ENCODE measurements at places on chromosomes 13 and 19. TPM values are rescaled to one million over a fixed set of nuclear protein-coding genes. Genes with fewer than 3 reads are reported as not detected.
A peak's percentile ranks its signal among the peaks of the same experiment; 100 is the strongest.

The CGB5 gene
- total RNA-seq: not detected

The IFNL3 gene
- total RNA-seq: not detected

The DACT3 gene
- total RNA-seq: 1.3 TPM

The CYP2A7 gene
- total RNA-seq: not detected

DNA sequence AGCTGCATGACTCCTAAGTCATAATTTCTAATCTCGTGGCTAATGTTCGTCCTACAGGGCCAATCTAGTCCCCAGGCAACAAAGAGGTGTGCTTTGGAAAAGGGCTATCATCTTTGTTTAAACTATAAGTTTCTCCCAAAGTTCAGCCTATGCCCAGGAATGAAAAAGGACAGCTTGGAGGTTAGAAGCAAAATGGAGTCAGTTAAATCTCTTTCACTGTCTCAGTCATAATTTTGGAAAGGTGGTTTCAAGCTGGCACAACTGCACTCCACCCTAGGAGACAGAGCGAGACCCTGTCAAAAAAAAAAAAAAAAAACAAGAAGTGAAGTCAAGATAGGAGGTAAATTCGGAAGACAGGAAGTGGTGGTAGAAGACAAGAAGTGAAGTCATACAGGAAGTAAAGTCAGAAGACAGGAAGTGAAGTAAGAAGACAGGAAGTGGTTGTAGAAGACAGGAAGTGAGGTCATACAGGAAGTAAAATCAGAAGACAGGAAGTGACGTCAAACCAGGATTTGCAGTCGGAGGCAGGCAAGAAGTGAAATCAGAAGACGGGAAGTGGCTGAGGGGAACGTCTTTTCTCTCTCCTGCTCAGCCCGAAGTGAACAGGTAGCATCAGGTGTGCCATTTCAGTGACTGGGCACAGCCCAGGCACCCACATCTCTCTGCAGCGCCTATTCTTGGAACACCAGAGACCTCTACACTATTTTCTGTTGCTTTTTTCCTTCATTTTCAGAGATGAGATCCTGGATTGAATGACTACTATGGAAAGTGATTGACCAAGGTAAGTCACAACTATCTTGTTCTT lies 32.2 kb downstream of the GP6 start:
- no peaks in the 10 kb centered on the region for H3K36me3 ChIP-seq
- peak; percentile 72 for DNase-seq
- H3K4me3 ChIP-seq: peak overlapping the region; percentile 51
- peak overlapping the region; percentile 75 for H3K27ac ChIP-seq

DNA sequence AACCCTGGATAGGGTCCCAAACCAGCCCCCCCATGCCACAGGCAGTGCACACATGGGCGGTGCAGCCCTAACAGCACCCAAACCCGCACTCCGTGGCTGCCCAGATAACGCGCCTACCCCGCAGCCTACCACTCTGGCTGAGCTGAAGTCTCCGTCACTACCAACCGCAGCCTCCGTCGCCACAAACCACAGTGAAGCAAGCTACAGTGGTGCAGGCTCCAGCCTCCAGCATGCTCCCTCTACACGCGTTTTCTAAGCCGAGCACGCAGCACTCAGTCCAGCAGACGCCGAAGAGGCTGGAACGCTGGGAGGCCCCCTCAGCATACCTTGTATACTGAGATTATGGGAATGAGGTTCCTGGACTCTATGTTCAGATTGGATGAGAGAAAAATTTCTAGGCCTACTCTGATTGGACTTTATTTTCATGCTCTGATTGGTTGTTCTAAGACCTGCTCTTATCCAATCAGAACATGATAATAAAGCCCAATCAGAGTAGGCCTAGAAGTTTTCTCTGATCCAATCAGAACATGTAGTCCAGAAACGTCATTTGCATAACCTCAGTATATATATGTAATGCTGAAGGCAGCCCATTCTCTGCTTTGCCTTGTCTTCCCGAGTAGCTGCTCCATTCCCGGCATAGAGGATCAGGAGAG lies 56.7 kb upstream of the C1QTNF9B start:
- no peak for DNase-seq
- H3K4me3 ChIP-seq: no peak overlapping the region
- no peaks in the 10 kb centered on the region for H3K36me3 ChIP-seq
- H3K4me1 ChIP-seq: no peaks in the 10 kb centered on the region
- H3K27ac ChIP-seq: no peak overlapping the region

DNA sequence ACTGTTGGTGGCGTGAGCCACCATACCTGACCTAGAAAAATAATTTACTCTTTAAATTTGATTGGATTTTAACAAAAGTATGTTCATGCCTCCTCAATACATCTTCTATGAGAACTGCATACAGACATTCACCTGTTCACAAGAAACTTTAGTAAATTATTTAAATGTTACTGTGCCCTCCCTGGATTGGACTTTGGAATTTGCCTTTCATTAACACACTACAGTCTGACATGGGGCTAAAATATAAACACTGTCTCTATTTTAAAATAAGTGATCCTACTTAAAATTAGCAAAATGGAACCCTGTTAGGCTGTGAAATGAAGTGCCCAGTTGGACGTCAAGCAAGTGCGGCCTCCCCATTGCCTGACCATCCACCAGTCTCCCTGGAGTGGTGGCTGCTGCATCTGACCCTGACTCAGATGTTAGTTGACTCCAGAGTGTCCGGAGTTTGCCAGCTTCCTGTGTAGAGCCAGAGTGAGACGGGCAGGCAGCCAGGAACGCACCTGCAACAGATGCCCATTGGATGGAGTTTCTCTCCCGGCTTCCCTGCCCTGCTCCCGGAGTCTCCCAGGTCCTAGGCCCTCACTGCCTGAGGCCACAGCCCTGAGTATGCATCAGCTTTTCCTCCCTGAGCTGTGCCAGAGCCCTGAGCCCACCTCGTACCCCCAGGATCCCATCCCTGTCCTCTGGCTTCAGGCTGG lies 45.9 kb upstream of the ATP11A start:
- H3K27ac ChIP-seq: no peak overlapping the region
- no peaks in the 10 kb centered on the region for H3K27me3 ChIP-seq
- no peak overlapping the region for H3K4me3 ChIP-seq
- no peak for DNase-seq
- no peaks in the 10 kb centered on the region for H3K4me1 ChIP-seq

- H3K27me3 ChIP-seq: no peaks in the 10 kb centered on the region
- H3K4me3 ChIP-seq: no peak overlapping the region
- H3K36me3 ChIP-seq: no peaks in the 10 kb centered on the region
- no peak for DNase-seq
- H3K4me1 ChIP-seq: no peaks in the 10 kb centered on the region
These were observed 220.8 kb downstream of the COG6 start for GRCh38 chr13:39876258-39876657.

DNA sequence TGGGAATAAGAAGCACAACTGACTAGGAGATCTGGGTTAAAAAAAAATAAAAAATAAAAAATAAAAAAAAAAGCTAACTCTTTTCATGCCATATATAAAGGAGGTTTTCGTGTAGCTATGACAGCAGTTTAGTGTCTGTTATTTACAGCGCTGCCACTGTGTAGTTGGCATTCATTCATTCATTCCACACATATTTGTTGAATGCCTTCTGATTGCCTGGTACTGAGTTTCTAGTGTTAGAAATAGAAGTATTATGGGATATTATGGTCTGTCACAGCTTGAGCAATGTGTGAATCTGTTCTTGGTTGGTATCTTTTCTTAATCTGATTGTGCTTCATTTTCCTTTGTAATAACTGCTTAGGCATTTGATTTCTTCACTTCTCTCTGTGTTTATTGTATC lies 237.4 kb downstream of the NBEA start:
- H3K4me3 ChIP-seq: no peak overlapping the region
- H3K27me3 ChIP-seq: no peaks in the 10 kb centered on the region
- no peak overlapping the region for H3K27ac ChIP-seq
- no peak for DNase-seq
- H3K4me1 ChIP-seq: no peaks in the 10 kb centered on the region

GRCh38 chr19:10815007-10815536 lies 20.9 kb downstream of the TMED1 start:
- DNase-seq: no peak
- H3K4me3 ChIP-seq: no peak overlapping the region
- peaks cover 4% of the 10 kb centered on the region for H3K36me3 ChIP-seq
- peaks cover 26% of the 10 kb centered on the region for H3K4me1 ChIP-seq
- no peaks in the 10 kb centered on the region for H3K27me3 ChIP-seq

DNA sequence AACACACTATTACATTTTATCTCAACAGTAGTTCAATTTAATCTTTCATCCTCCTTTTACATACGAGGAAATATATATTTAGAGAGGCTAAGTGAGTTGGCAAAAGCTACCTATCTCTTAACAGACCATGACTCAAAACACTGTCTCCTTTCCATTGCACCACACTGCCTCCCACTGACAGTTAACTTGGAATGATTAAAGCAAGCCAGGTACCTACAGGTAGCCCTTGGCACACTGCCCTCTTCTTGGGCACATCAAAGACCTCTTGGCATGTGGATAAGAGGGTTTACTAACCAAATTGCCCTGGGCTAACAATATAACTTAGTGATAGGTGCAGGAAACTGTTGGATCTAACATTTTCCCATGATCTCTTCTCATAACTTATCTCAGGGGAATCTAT lies 1.8 kb downstream of the ABHD13 start:
- peak overlapping the region; percentile 98 for H3K4me3 ChIP-seq
- peak overlapping the region; percentile 79 for H3K27ac ChIP-seq
- no peaks in the 10 kb centered on the region for H3K36me3 ChIP-seq
- H3K27me3 ChIP-seq: no peaks in the 10 kb centered on the region
- no peak for DNase-seq
- H3K4me1 ChIP-seq: peaks cover 36% of the 10 kb centered on the region

- peaks cover 49% of the 10 kb centered on the region for H3K4me1 ChIP-seq
- no peaks in the 10 kb centered on the region for H3K27me3 ChIP-seq
- no peaks in the 10 kb centered on the region for H3K36me3 ChIP-seq
- peak overlapping the region; percentile 71 for H3K27ac ChIP-seq
- no peak overlapping the region for H3K4me3 ChIP-seq
These were observed 24.6 kb downstream of the CCNE1 start for GRCh38 chr19:29836409-29836825.

- H3K4me3 ChIP-seq: no peak overlapping the region
- no peaks in the 10 kb centered on the region for H3K36me3 ChIP-seq
- no peak overlapping the region for H3K27ac ChIP-seq
- no peak for DNase-seq
- H3K27me3 ChIP-seq: no peaks in the 10 kb centered on the region
- no peaks in the 10 kb centered on the region for H3K4me1 ChIP-seq
These were observed 50.5 kb downstream of the STARD13 start for GRCh38 chr13:33235078-33235477.

DNA sequence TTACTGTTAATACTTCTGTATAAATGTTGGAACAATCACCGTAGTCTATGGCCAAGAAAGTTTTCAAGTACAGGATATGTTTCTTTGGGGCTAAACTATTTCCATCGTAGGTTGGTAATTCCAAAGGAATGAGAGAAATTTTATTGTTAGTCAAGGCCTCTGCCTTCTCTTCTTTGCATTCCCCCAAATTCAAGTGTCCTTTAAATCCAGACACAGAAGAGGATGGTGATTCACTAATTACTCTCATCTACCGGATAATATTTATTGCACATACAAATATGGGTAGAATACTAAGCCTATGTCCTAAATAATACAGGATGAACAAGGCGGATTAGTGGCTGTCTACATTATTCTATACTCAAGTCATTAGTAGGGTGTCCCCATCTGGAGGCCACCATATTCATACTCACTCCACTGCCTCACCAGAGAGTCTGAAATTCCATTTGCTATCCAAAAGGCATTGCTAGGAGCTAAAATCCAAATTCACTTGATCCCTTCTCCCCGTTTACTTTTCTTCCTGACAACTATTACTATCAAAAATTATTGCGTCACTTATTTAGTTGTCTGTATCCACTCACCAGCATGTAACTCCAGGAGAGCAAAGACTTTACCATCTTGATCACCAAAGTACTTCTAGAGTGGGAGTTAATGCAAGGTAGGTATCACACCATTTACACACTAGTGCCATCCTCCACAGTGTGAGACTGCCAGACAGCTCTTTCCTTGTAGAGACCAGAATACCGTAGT lies 82.4 kb upstream of the SGCG start:
- H3K4me1 ChIP-seq: no peaks in the 10 kb centered on the region
- DNase-seq: no peak
- no peaks in the 10 kb centered on the region for H3K27me3 ChIP-seq
- H3K36me3 ChIP-seq: no peaks in the 10 kb centered on the region
- H3K27ac ChIP-seq: no peak overlapping the region
- H3K4me3 ChIP-seq: no peak overlapping the region

GRCh38 chr19:14085309-14085995 lies at the start of gene C19orf67:
Gene C19orf67 (minus strand): TSS chr19:14085783. CDS start chr19:14085627, 156 bp downstream.
- no peak for DNase-seq
- no peak within 1 kb of the TSS for H3K27ac ChIP-seq
- H3K4me3 ChIP-seq: no peak within 1 kb of the TSS
- peaks cover 5% of the 10 kb centered on the region for H3K4me1 ChIP-seq

- H3K4me1 ChIP-seq: peaks cover 8% of the 10 kb centered on the region
These were observed 32.5 kb downstream of the CERS4 start for GRCh38 chr19:8241646-8242045.

DNA sequence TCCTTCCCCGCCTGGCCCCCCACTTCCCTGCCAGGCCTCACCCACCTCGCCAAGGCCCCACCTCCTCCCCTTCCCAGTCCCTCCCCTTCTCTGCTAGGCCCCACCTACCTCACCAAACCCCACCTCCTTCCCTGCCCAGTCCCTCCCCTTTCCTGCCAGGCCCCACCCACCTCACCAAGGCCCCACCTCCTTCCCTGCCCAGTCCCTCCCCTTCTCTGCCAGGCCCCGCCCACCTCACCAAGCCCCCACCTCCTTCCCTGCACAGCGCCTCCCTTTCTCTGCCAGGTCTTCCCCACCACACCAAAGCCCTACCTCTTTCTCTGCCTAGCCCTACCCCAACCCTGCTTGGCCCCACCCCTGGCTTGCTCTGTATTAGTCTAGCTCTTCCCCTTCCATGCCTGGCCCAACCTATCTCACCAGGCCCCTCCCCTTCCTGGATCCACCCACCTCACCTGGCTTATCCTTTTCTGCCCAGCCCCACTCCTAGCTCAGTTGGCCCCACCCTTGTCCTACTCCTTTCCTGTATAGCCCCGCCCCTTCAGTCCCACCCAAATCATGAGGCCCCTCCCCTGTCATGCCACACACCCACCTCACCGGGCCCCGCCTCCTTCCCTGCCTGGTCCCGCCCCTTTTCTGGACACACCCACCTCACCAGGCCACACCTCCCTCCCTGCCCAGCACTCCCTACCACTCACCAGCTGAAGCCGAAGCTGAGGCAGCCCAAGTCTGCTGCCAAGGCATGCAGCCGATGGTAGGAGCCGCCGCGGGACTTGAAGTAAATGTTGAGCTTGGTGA lies 16.2 kb downstream of the CERS1 start:
- H3K27me3 ChIP-seq: no peaks in the 10 kb centered on the region
- peak; percentile 45 for DNase-seq
- no peaks in the 10 kb centered on the region for H3K36me3 ChIP-seq
- H3K4me1 ChIP-seq: no peaks in the 10 kb centered on the region
- H3K27ac ChIP-seq: no peak overlapping the region
